ENCODE measurements at places on chromosomes 7 and 10. TPM values are rescaled to one million over a fixed set of nuclear protein-coding genes. Genes with fewer than 3 reads are reported as not detected.

ZRANB1 gene
- total RNA-seq, result 30.9 TPM

SEMA4G gene
- total RNA-seq, result 4.3 TPM

MCM10 gene
- not detected for total RNA-seq

ADAM12 gene
- 0.27 TPM for total RNA-seq

TET1 gene
- 4.0 TPM for total RNA-seq

LIPM gene
- not detected for total RNA-seq

ALOX5 gene
- 64.1 TPM for total RNA-seq

ADCYAP1R1 gene
- 2.5 TPM for total RNA-seq

PLXNA4 gene
- 27.7 TPM for total RNA-seq

OPN1SW gene
- total RNA-seq, result not detected

PTPN20 gene
- total RNA-seq, result 2.1 TPM

CABCOCO1 gene
- 1.1 TPM for total RNA-seq

ZNF25 gene
- total RNA-seq, result 22.9 TPM

MYH16 gene
- total RNA-seq, result not detected

PRPS1L1 gene
- total RNA-seq, result not detected

PYROXD2 gene
- total RNA-seq, result 6.3 TPM

OR6B1 gene
- not detected for total RNA-seq

INPP5F gene
- 23.7 TPM for total RNA-seq

IGF2BP3 gene
- total RNA-seq, result 8.1 TPM

GPR85 gene
- total RNA-seq, result 1.3 TPM

PVRIG gene
- total RNA-seq, result not detected

TRPV5 gene
- total RNA-seq, result not detected

CALHM3 gene
- total RNA-seq, result not detected

BCAP29 gene
- total RNA-seq, result 271 TPM

BEND7 gene
- total RNA-seq, result 15.3 TPM

PSD gene
- not detected for total RNA-seq

CACNA2D1 gene
- total RNA-seq, result 44.4 TPM

OR2A12 gene
- total RNA-seq, result not detected

HABP2 gene
- not detected for total RNA-seq

SPDYE9 gene
- not detected for total RNA-seq

MMP21 gene
- not detected for total RNA-seq

RBM17 gene
- total RNA-seq, result 65.0 TPM

ZNF365 gene
- total RNA-seq, result 2.2 TPM

MPP7 gene
- 48.5 TPM for total RNA-seq

DENND11 gene
- 37.8 TPM for total RNA-seq

FAM13C gene
- 20.4 TPM for total RNA-seq

CROT gene
- 16.7 TPM for total RNA-seq

PHKG1 gene
- total RNA-seq, result 6.0 TPM

EGR2 gene
- 3.3 TPM for total RNA-seq

ACHE gene
- total RNA-seq, result 5.1 TPM

PSPH gene
- 5.1 TPM for total RNA-seq

GRM3 gene
- not detected for total RNA-seq

TWNK gene
- 5.3 TPM for total RNA-seq

TFPI2 gene
- total RNA-seq, result 19.8 TPM

CHAT gene
- not detected for total RNA-seq

GNAT3 gene
- total RNA-seq, result not detected

CALML5 gene
- total RNA-seq, result 3.7 TPM

ZNF398 gene
- 16.2 TPM for total RNA-seq

TMEM60 gene
- 12.2 TPM for total RNA-seq

All from thoracic aorta (tissue), 2 donors.